RCC 7860 (cell line): ENCODE measurements at places on chromosomes 2 and 18.
A peak's percentile ranks its signal among the peaks of the same experiment; 100 is the strongest.

DNA sequence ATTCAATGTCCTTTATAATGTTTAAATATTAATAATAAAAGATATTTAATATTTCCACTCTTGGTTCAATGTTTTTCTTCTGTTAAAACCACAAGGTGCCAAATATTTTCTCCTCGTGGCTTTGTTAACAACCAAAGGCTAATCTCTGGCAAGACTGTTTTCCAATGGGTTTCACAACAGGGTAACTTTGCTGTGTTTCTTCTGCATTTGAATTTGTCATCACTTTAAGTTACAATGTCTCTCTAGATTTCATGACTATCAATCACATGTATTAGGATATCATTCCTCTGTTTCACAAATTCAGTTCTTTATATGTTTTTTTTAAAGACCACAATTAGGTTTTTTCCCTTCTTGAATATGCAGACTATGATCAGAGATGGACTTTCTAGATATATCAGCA is 469.8 kb upstream of the ACVR2A start:
- DNase-seq = no peak

DNA sequence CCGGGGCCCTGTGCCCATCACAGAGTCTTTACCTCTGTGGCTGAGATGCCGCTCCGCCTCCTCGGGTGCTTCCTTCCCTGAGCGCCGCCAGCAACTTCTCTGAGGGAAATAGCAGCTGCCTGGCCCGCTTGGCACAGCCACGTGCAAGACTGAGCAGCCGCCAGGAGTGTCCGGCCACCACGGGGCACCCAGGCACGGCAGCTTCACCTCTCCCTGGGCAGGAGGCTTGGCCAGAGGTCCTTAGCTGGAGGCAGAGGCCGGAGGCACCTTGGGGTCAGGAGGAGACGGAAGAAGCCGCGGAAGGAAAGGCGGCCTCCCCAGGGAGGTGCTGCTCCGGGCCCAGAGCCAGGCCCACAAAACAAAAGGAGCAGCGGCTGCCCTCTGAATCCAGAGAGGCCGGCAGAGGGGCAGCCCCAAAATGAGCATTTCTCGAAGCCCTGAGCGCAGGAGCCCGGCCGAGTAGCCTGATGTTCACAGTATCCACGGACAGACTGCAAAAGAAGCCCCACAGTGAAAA is 6.0 kb upstream of the LIMS2 start:
- no peak for DNase-seq

GRCh38 chr2:188916736-188917135 is 57.4 kb upstream of the COL3A1 start:
- no peak for DNase-seq

DNA sequence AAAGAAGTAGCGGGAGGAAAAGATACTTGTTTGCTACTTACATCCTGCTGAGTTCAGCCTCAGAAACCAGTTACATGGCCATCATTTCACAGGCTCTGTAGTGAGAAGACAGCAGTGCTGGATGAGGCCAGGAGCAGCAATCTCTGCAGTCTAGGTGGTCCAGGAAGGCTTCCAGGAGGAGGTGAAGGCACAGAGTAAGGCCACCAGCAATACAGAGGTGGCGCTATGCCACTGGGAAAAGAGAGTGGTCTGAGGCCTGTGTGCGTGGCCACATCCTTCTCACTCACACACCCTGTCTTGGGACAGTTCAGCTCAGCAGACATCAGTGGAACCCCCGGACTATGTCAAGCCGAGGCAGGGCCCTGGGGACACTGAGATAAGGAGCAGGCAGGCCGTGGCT is 162.7 kb downstream of the KLHL29 start:
- DNase-seq = no peak

DNA sequence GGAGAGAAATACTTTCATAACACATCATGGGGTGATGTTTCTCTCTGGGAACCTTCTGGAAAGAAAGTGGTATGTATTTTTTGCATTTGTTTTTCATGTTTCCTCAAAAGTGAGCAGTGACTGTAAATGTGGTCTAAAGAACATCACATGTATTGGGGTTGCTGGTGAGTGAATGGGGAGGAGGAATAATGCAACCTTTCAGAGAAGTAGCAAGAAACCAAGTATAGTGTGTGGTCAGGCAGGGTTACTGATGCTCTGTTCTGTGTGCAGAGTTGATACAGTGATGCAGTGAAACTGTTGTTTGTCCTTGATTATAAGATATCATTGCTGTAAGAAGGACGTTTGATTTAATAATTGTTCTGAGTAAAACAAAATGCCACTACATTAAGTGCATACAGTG is 24.1 kb downstream of the ADNP2 start:
- DNase-seq = no peak

DNA sequence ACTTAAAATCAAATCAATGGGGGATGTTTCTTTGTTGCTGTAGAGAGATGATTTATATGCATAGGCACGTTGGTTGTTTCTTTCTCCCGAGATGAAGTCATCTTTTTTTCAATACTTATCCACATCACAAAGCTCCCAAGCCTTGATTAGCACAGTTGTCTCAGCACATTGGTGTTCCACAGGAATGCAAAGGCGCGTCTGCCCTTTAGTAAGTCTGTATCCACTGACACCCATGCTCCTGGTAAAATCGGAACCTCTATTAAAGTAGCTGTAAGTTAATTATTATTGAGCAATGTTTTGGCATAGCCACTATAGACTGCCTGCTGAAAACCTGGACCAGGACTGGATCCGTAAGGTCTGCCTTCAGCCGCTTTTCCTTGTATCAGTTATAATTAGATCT is 77.6 kb upstream of the RBM44 start:
- DNase-seq = peak; percentile 71

GRCh38 chr2:26757873-26758789 is 6.0 kb upstream of the SLC35F6 start:
- peak; percentile 99 for DNase-seq

DNA sequence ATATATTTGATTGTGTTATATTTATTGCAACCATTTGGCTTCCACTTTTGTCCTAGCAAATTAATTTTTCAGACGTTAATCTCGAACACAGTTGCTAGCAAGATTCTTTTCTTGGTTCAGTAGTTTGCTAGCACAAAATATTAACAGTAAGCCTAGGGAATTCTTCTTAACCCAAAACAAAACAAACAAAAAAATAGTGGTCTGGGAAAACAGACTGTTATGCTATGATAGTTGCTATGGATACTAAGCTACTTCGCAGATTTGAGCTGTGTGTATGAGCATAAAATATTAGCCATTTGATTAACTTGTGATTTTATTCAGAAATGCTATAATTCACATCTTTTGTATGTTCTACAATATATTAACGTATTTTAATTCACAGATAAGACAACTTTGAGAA is 541.5 kb upstream of the NETO1 start:
- no peak for DNase-seq

- DNase-seq = no peak
These were observed 54.7 kb downstream of the CDKL4 start for GRCh38 chr2:39188960-39189494.

GRCh38 chr2:171128461-171128860 is 32.2 kb downstream of the TLK1 start:
- no peak for DNase-seq

DNA sequence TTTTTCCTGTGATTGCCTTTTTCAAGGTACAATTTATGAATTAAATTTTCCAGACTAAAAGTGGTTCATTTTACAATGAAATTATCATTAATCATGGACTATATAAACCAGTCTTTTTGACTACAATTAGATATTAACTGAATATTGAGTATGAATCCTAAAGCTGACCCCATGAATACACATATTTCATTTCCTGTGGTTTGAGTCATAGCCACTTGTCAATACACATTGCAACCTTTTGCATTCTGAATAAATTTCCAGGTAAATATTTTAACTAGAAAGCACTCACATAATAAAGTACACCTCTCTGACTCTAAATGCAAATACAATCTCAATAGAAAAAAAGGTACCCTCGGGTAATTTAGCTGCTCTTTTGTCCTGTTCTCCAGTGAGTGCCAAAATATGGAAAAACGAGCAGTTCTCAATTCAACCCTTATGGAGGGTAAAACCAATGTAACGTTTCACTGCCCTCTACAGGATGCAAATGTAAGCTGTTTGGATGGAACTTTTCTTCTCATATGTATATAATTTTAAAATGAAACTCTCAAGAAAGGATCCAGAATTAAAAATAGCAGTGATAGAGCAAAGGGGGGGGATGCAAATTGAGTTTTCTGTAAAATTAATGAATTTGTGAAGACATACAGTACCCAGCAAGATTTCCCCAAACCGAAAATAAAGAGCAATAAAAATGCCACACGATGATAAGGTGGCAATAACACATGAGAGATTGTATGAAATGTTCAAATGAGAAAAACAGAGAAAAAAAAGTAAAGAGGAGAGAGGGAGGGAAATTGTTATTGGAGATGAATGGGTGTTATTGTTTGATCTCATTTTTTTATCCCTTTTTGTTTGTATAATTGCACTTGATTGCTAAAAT is 1795.7 kb upstream of the PIK3C3 start:
- no peak for DNase-seq

DNA sequence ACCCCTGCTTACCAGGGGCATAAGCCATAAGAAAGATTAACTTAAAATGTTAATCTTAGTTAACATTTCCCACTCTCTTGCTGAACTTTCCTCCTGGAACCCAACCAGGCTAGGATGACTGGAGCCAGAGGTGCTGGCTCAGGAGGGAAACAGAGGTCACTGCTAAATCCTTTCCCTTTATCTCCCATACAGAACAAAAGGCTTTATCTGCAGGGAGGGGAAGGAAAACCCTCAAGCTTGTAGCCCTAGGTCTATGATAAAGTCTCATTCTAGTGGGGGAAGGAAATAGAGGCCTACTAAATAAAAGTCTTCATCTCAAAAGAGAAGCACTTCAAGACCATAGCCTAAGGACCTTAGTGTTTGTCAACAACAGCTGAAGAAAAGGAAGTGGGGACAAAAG is 18.6 kb downstream of the HIBCH start:
- DNase-seq = no peak

DNA sequence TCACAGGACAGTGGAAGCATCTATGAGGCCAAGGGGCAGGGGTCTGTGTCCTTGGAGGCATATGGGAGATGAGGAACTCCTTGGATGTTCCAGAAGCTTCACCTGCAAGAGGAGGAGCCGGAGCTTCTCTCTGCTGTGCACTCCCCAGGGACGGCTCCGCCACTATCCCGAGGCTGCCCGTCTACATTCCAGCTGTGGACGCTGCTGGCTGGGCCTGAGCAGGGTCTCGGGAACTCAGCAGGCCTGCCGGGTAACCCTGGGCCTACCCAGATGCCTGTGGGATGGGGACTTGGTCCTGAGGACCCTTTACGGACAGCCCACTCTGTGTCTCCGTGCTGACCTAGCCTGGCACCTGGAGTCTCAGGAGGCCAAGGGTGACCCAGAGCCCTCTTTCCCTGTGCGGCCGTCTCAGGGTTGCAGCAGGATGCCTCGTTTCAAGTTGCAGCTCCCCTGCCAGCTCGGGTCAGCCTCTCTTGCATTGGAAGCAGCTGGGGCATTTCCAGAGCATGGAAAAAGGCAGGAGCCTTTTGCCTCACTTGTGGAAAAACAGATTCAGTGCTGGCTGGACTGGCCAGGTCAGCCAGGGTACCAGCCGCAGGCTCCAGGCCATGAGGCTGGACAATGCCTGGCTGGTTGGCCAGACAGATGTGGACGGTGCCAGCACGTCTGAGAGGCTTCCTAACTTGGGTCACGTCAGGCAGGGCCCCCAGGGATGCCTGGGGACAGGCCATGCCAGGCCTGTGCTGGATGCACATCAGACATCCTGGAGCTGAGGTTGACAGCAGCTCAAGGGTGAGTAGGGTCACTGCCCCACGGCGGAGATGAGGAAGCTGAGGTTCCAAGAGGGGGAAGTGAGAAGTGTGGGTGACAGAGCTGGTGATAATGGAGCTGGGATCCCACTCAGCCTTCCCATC is 41.5 kb downstream of the SCTR start:
- no peak for DNase-seq

- DNase-seq = peak; percentile 27
These were observed 93.9 kb downstream of the FARSB start for GRCh38 chr2:222561817-222562645.

DNA sequence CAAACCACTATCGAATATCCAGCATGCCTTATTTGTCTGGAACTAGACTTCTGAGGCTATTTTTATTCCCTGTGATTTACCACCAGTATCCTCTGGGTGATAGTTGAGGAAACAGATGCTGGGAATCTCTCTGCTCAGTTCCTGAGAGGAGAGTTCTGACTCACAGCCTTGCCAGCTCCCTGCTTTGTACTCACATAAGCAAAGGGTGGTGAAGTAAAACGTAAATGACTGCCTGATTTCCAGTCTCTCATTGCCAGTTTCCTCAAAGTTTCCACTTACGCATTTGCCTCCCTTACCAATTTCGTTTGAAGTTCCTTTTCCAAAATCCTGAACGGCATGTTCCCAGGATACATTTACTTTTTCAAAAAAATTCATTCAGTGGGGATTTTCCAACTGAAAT is 69.2 kb upstream of the HNRNPA3 start:
- peak; percentile 43 for DNase-seq

GRCh38 chr2:239804161-239805042 is 220.7 kb downstream of the NDUFA10 start:
- DNase-seq = no peak

GRCh38 chr2:85666435-85667316 is 1.3 kb downstream of the SFTPB start:
- DNase-seq = no peak

DNA sequence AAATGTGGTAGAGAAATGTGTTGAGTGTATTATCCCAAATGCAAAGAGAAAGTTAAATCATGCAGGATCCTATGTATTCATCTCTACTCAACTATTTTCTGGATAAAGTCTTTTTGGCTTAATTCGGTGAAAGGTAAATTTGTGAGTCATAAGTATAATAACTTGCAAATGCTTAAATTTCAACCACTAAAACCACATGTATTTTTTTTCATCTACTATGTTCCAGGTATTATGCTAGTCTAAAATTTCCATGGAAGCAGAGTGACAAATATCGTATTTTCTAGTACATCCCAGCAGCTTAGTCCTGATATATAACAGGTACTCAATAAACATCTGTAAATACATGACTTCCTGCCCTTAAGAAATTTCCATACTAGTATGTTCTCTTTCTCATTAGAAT is 6.2 kb downstream of the ALS2 start:
- DNase-seq = no peak

- DNase-seq = no peak
These were observed 329.6 kb upstream of the ID2 start for GRCh38 chr2:8352296-8352695.

DNA sequence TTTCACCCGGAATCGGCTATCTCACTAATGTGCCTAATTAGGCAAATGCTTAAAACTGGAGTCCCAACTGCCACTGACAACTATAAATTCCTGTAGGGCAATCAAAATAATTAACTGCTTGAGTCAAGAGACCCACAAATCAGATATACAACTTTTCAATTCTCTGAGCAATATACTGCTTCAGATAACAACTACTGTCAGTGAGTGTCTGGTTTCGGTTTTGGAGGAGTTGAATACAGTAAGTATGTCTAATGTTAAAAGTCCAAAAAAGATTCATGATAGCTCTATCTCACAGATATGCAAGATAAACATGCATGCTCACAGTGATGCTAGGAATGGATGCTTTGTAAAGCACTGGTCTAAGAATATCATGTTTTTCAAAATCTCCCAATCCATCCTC is 283.3 kb downstream of the NRXN1 start:
- no peak for DNase-seq

GRCh38 chr2:11329776-11330175 is 14.7 kb downstream of the ROCK2 start:
- DNase-seq = no peak

- no peak for DNase-seq
These were observed 858.5 kb upstream of the PIK3C3 start for GRCh38 chr18:41096504-41096903.
